ENCODE measurements at places on chromosomes 3 and 15. TPM values are rescaled to one million over a fixed set of nuclear protein-coding genes. Genes with fewer than 3 reads are reported as not detected.

The PARP15 gene
- 4.3 TPM for total RNA-seq

The PIK3CB gene
- total RNA-seq, result 11.9 TPM

The UTS2B gene
- total RNA-seq, result 0.29 TPM

The ILDR1 gene
- not detected for total RNA-seq

The DCUN1D1 gene
- total RNA-seq, result 15.9 TPM

The SLC22A13 gene
- not detected for total RNA-seq

The GP9 gene
- not detected for total RNA-seq

The TUSC7 gene
- not detected for total RNA-seq

The ZIC1 gene
- 0.06 TPM for total RNA-seq

The TMEM39A gene
- 31.9 TPM for total RNA-seq

The ECT2 gene
- total RNA-seq, result 23.0 TPM

The ONECUT1 gene
- not detected for total RNA-seq

The C2CD4A gene
- total RNA-seq, result 0.05 TPM

- DNase-seq, result no peak
Measured at GRCh38 chr15:77825546-77825945, 192.8 kb upstream of the LINGO1 start.

DNA sequence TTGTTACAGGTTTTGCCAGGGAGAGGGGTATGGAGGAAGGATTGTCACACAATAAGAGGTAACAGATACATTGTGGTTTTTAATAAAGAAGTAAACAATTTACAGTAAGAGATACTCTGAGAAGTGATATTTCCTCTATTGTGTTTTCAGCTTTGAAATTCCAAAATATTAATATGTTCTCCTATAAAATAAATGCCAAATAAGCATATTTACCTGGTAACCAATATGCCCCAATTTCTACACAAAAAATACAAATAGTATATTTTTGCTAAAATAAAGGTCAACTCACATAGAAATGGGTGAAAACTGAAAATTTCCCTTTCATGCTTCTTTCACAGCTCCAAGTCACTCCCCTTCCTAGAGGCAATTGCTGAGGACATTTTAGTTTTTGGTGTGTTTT, 437.4 kb upstream of the UBE2E2 start:
- DNase-seq, result no peak

DNA sequence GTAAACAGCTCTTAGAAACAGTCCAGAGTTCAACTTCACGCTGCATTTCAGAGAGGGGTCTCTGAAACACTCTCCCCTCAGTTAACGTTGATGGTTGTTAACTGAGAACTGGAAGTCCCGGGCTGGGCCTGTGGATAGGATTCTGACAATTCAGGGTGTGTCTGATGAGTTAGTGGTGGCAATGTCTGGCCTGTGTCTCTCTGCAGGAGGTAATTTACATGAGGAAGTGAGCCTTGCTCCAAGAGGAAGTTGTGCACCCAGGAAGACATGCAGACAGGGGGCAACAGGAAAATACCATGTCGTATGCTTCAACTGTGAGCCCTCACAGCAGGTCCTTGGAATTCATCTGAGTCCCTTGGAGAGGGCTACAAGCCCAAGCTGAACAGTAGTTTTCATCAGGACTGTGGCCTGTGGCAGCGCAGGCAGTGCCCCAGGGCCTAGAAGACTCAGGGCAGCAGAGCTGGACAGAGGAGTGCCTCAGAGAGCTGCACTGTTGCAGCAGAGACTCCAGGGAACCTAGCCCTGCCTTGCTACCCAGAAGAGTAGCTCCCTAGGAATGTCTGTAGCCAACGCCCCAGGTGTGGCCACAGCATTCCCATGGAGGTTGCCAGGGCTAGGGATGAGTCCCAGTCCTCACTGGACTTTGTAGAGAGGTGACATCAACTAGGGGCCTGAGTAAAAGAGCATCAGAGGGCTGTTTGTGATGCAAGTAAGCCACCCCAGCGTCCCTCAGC, 104.6 kb upstream of the SELENOK start:
- DNase-seq, result no peak

- no peak for DNase-seq
Measured at GRCh38 chr3:129623447-129624118, 17.1 kb upstream of the PLXND1 start.

- no peak for DNase-seq
Measured at GRCh38 chr3:15204005-15204404, 2.0 kb upstream of the CAPN7 start.

GRCh38 chr15:47998619-47999019, 122.2 kb upstream of the SLC24A5 start:
- no peak for DNase-seq

- DNase-seq, result no peak
Measured at GRCh38 chr3:143832433-143832832, 15.8 kb downstream of the SLC9A9 start.

- DNase-seq, result no peak
Measured at GRCh38 chr15:91032919-91033803, 10.8 kb upstream of the VPS33B start.

DNA sequence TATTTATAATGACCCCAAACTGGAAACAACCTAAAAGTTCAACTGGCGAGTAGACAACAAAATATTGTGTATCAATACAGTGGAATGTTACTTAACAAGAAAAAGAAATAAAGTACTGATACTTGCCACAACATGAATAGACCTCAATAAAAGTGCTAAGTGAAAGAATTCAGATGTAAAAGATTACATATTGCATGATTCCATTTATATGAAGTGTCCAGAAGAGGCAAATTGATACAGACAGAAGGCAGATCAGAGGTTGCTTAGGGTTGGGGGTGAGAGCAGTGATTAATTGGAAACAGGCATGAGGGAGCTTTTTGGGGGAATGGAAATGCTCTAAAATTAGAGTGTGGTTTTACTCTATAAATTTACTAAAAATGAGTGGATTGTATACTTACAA, 183.3 kb downstream of the SATB1 start:
- no peak for DNase-seq

DNA sequence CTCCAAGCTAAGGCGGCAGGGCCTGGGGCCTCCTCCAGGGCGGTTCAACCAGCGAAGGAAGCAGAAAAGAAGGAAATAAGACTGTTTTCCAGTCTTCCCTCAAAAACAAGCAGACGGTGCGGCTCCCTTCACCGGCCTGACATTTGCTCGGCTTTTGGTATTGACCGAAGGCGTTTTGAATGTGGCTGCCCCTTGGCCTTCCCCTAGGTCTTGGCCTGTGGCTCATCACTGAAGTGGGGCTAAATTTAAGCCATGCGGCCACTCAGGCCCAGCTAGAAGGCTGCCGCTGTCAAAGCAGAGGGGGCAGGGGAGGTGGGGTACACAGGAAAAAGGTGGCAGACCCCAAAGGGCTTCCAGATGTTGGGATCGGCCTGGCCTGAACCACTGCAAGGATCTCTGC, 86.2 kb downstream of the SRGAP3 start:
- no peak for DNase-seq

DNA sequence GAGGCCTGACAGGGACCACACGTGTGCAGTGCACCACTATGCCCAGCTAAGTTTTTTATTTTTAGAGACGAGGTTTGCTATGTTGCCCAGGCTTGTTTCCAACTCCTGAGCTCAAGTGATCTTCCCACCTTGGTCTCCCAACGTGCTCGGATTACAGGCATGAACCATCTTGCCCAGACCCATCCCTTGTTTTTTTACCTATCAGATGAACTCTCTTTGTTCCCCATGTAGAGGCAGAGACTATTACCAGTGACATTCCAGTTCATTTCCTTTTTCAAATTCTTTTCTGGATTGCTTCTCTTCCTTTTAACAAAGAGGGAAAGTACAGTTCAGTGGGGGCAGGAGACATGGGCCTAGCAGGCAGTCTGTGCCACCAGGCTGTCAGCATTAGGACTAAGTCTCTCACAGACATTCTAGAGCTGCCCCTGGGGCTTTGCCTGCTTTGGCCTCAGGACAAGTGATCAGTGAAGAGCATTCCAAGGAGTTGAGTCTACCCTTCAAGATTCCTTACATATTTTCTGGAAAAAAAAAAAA, 103.5 kb upstream of the SLC7A14 start:
- DNase-seq, result peak; percentile 45

GRCh38 chr3:115624901-115625300, 1.6 kb downstream of the GAP43 start:
- no peak for DNase-seq

- no peak for DNase-seq
Measured at GRCh38 chr3:177565981-177566380, 368.7 kb upstream of the TBL1XR1 start.

DNA sequence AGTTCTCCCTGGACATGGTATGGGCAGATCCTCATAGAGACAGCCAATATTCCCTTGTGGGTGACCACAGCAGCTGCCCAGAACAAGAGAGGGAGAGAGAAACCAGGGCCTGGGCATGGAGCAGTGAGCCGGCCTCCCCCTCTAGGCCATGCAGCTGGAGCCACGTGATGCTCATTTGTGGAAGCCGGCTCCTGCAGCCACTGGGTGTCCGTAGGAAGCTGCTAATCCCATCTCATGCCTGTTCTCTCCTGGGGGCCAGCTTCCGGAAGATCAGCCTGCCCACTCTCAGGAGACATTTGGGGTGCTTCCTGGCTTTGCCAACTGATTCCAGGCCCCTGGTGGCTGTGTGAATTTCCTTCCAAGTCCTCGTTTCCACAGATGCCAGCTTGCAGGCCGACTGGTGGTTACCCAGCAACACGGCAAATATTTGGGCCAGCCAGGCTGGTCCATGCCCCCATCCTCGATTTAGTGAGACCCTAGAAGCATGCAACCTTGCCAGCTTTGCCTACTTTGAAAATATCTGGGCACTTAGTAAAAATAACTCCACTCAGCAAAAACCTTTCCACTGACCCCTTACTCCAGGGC, 55.3 kb downstream of the LINGO1 start:
- no peak for DNase-seq

- no peak for DNase-seq
Measured at GRCh38 chr3:155934230-155934629, 63.8 kb downstream of the GMPS start.

GRCh38 chr15:27449941-27450340, 479.0 kb downstream of the GABRG3 start:
- DNase-seq, result no peak

DNA sequence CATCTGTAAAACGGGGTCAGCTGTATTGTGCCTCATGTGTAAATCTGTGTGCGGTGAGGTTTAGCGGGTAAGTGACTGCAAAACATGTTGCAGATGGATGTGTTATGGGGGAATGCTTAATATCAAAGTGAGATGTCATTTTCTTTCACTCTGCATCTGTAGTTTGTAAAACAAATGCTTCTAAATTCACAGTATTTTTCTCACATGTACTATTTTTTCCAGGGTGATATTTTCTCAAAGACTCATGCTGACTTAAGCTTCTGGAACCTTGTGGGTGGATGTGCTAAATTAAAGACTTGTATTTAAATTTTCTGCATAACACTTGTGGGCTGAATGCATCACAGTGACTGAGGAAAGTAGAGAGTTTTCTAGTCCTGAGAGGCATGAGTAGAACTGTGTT, 115.2 kb upstream of the TP63 start:
- no peak for DNase-seq

DNA sequence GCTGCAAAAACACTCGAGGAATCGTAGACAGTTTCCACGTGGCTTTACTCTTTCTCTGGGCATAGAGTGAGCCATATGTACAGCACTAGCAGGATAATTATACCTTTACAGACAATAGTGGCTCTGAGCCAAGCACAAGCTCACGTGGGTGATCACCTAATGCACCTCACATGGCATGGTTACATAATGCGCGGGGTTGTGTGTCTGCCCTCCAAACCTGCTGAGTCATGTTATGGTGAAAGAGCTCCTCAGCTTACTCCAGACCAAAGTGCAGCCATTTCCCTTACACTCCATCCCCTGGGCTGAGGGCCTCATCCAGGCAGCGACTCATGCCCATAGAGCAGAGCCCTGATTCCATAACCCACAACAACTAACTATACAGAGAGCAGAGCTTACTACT, 1458.4 kb upstream of the CADM2 start:
- DNase-seq, result no peak

DNA sequence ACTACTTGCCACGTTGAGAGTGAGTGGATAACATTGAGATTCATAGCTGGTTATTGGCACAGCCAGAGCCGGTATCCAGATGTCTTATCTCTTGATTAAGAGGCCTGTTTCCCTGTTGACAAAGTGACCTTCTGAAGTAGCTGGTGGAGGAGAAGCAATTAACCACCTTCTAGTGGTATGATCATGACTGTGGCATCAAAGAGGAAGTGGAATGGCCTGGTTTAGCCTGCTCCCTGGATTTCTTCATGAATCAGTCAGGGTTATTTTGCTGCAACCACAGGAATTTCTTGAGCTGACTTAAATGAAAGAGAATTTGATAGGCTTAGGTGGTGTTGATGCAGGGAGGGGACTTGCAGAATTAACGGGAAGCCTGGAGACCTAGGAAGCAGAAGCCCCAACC, 398.3 kb downstream of the MFSD1 start:
- no peak for DNase-seq

DNA sequence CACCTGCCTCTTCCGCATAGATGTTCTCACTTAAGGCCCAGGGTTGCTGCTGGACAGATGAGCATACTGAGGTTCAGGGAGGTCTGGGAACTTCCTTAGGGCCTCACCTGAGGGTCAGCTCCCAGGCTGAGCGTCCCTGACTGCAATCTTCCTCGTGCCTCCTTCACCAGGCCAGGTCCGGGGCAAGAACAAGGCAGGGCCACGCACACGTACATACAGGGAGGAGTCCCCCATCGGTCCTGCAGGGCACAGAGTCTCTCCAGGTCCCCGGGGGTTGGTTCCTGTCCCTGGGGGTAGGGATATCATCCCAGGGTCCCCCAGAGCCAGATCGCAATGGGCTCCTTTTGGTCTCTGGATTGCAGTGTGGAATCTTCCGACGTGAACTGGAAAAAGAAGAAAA, 130.1 kb downstream of the LRRK1 start:
- DNase-seq, result no peak

DNA sequence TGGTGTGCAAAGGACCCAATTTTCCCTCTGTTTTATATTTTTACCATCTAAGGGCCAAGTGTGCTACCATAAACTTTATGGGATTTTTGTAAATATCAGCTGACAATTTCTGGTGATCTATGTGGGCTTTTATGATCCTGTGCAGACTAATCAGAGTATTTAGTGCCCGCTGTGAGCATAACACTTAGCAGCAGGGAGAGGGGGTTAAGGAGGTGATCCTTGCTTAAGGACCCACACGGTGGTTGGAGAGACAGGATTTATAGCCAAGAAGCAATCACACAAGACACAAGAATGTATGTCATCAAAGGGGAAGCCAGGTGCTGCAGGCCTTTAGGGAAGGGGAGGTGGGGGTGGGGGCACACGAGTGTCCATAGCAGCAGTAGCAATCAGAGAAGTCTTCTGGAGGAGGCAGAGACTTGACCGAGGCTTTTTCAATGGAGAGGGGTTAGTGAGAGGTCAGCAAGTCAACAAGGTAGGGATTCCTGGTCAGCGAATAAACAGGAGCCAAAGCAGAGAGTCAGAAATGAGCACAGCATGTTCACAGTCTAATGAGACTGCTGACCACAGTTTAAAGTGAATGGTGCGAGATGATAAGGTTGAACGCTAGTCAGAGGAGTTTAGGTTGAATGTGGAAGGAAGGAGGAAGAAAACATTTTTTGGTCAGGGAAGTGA, 4.5 kb upstream of the CACNA1D start:
- DNase-seq, result no peak
